ENCODE measurements at places on chromosomes 2 and 18. TPM values are rescaled to one million over a fixed set of nuclear protein-coding genes. Genes with fewer than 3 reads are reported as not detected.

DNA sequence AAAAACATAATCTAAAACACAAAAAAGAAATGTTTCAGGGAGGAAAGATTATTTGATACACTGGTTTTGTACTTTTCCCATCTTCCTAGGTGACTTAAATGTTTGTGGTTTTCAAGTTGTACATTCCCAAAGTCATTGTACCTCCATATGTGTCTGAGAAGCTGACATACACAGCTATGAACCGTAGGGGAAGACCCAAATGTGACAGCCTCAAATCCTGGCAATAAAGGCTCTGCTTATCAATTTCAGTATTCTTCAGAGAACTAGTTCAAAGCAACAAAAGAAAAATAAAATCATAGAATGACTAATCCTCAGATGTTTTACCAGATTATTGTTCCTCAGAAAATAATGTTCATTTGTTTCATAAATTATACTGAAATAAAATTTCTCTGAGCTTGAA lies 2.5 kb downstream of the DYNC2LI1 start:
- no peak for DNase-seq

GRCh38 chr18:29841631-29842030 lies 1200.9 kb downstream of the DSC3 start:
- DNase-seq = no peak

The BCL2 gene
- polyA plus RNA-seq = 17.8 TPM

- DNase-seq = no peak
Measured at GRCh38 chr18:35610089-35610488, 28.5 kb downstream of the GALNT1 start.

DNA sequence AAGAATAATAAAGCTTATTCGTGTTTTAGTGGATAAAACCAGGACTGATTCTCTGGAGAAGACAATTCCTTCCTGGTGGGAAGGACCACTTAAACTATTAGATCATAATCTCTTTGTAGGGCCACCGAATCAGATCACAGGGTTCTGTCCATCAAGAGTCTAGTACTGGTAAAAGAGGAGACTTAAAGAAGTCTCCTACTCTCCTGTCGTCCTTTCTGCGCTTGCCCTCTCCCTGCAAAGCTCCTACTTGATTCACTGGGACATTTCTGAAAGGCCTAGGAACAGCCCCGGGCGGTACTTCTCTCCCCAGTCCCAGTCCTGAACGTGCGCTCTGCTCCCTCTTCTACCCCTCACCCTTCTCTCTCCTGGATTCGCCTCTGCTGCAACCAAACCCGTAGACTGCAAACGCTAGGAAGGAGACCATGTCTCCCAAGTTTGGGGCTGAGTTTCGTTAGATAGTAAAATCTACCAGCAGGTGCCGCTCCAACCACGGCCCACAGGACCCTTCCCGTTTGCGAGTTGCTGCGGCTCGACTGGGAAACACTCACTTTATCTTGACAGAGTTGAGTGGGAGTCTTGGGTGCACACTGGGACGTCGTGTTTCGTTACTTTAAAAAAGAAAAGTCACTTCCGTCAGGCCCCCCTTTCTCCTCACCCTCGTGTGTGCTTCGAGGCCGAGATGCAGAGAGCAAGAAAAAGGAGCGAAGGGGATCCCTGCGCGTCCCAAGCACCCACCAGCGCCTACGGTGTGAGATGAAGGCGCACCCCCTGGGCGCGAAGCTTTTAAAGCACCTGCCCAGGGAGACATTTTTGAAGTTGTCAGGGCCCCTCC lies 923 bp downstream of the FIGLA start:
- DNase-seq = peak; percentile 82

The ITPRID2 gene
- 72.9 TPM for polyA plus RNA-seq

GRCh38 chr2:15744820-15745219 lies 153.2 kb downstream of the DDX1 start:
- no peak for DNase-seq

The MARCHF4 gene
- 0.07 TPM for polyA plus RNA-seq

The CCDC121 gene
- polyA plus RNA-seq = 7.3 TPM

- no peak for DNase-seq
Measured at GRCh38 chr2:31957354-31958139, 53.3 kb downstream of the MEMO1 start.

The PNKD gene
- 56.1 TPM for polyA plus RNA-seq

GRCh38 chr2:180715044-180715443 lies 265.4 kb upstream of the UBE2E3 start:
- DNase-seq = no peak

The FBXO36 gene
- 3.7 TPM for polyA plus RNA-seq

The CCDC74B gene
- 1.8 TPM for polyA plus RNA-seq

- DNase-seq = no peak
Measured at GRCh38 chr18:3625742-3626091, 175.7 kb downstream of the TGIF1 start.

The MAPK4 gene
- 16.0 TPM for polyA plus RNA-seq

GRCh38 chr2:9113916-9114315 lies 92.7 kb upstream of the ASAP2 start:
- no peak for DNase-seq

- no peak for DNase-seq
Measured at GRCh38 chr2:65374575-65374974, 57.8 kb downstream of the SPRED2 start.

DNA sequence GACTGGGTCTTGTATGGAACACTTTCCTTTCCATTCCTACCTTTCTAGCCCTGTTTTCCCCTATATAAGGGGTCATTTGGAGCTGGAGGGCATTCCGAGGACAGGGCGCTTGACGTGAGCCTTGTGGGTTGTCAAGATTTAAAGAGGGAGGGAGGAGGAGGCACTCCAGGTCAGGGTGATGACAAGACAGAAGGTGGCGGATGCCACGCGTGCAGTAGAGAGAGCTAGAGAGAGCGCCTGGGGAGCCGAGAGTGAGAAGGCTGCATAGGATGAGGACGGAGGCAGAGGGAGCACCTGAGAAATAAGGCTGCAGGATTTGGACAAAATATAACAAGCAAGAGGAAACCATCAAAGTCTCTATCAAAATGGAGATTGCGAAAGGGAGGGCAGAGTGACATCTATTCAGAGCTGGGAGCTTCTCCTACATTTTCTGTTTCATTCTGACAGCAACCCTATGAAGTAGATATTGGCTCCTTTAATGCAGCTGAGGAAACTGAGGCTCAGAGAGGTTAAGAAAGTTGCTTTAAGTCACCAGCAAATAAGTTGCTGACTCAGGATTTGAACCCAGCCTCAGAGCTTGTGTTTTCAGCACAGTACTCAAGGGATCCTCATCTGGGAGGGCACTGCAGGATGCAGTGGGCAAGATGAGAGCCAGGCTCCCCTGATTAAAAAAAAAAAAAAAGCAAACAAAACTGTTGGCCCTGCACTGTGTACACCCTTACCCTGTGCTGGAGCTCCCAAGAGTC lies 124.2 kb downstream of the MRO start:
- DNase-seq = no peak

DNA sequence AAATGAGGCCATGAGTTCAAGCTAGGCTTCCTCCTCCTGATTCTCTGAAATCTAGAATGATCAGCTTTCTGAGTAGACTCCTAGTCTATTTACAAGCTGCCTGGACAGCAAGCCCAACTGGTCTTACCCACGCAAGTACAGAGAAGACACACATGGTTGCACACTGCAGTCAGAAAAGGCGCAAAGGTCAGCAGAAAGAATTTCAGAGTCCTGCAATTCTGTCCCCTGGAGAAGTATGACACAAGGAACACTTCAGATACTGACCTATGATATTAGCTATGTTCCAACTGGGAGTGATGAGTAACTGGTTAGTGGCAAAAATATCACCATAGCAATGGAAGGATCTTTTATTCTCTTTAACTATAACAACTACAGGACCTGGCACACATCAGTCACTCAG lies 336.1 kb upstream of the PKDCC start:
- no peak for DNase-seq

- peak; percentile 14 for DNase-seq
Measured at GRCh38 chr18:61901323-61901986, 8.6 kb upstream of the RNF152 start.

GRCh38 chr2:26805241-26805676 lies 19.4 kb downstream of the CENPA start:
- no peak for DNase-seq

- DNase-seq = no peak
Measured at GRCh38 chr2:144971786-144972335, 451.9 kb upstream of the ZEB2 start.

- no peak for DNase-seq
Measured at GRCh38 chr18:40849886-40850285, 1105.1 kb upstream of the PIK3C3 start.

DNA sequence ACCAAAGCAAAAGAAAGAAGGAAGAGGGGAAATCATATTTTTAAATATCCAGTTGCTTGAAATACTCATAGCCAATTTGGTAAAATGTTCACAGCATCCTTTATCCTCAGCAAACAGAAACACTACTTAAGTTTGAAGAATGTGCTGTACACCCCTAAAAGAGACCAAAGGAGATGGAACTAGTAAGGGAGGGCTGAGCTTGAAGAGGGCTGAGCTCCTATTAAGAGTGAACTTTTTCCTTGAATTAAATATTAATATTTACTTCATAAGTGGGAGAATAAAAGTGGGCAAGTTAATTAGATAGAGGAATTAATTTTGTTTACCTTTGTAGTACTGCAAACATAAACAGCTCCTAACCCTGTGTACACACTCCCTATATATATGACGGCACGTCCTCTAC lies 7.0 kb downstream of the EVX2 start:
- no peak for DNase-seq

The MTCL1 gene
- 23.1 TPM for polyA plus RNA-seq

DNA sequence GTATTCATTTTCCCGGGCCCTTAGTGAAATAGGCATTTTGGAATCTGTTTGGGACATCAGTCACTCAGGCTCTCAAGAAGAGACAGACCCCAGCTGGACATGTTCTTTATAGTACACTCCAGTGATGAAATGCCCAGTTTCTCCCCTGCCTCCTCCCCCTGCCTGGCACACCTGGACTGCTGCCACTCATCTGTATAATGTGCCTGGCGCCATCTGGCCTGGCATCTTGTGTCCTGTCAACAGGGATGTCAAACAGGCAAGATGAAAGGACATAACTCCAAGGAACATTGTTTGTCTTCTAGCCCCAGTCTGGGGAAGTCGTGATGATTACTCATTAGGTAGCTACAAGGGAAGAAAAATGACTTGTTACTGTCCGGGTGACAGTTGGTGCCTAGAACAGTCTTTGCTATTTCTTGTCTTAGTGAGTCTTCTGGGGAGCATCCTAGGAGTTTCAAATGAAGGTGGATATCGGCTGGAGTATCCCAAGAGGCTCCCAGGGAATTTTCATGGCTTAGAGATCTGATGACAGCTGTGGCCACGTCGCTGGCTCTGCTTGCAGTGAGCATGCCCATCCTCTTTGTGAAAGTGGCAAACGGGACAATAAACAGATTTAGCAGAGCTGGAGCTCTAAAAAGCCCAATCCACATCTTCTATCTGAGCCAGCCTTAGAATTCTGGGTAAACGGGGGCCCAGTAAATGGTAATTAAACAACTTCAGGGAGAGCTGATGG lies 153.6 kb downstream of the ALK start:
- no peak for DNase-seq

The CD302 gene
- polyA plus RNA-seq = 17.1 TPM

The REG1B gene
- not detected for polyA plus RNA-seq

DNA sequence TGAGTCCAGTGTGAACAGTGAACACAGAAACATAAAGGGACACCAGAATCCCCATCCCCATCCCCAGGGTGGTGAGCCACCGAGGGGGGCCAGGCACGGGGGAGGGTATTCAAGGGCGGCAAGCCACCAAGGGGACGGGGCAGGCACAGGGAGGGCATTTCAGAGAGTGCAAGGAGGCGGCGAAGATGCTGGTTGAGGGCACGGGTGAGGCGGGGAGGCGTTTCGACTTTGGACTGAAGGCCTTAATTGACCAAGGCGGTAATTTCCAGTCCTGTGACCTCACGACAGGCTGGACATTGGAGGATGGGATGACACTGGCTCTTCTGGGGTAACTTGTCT lies 70.4 kb downstream of the ODC1 start:
- no peak for DNase-seq

The DPP10 gene
- 4.7 TPM for polyA plus RNA-seq

GRCh38 chr2:147460155-147460554 lies 384.7 kb upstream of the ACVR2A start:
- DNase-seq = no peak

The SCYGR8 gene
- polyA plus RNA-seq = not detected

DNA sequence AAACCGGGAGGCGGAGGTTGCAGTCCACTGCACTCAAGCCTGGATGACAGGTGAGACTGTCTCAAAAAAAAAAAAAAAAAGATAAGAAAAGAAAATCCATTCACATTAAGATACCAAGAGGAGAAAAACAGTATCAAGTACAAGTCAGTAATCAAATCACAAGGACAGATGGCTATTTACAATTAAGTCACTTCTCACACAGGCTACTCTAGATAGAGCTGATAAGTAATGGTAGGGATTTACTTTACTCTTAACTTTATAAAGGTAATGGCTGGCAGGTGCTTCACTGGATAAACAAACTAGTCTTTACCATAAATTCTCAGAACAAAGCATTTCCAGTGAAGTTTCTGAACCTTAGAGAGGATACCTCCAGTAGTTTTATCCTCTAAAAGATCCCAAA lies 11.5 kb downstream of the SF3B1 start:
- DNase-seq = no peak

The TBR1 gene
- 0.03 TPM for polyA plus RNA-seq

The GLB1L gene
- 6.9 TPM for polyA plus RNA-seq

GRCh38 chr2:189037518-189037917 lies 63.3 kb downstream of the COL3A1 start:
- DNase-seq = no peak

The KHK gene
- polyA plus RNA-seq = 2.8 TPM

- no peak for DNase-seq
Measured at GRCh38 chr2:200092235-200092634, 136.9 kb downstream of the MAIP1 start.

The IL1F10 gene
- not detected for polyA plus RNA-seq

- DNase-seq = no peak
Measured at GRCh38 chr2:118706371-118706770, 141.1 kb downstream of the EN1 start.

GRCh38 chr2:236679884-236680860 lies 110.5 kb downstream of the ACKR3 start:
- peak; percentile 76 for DNase-seq

The GKN1 gene
- not detected for polyA plus RNA-seq

The ESPNL gene
- polyA plus RNA-seq = 0.91 TPM

The IGFBP5 gene
- polyA plus RNA-seq = 578 TPM

DNA sequence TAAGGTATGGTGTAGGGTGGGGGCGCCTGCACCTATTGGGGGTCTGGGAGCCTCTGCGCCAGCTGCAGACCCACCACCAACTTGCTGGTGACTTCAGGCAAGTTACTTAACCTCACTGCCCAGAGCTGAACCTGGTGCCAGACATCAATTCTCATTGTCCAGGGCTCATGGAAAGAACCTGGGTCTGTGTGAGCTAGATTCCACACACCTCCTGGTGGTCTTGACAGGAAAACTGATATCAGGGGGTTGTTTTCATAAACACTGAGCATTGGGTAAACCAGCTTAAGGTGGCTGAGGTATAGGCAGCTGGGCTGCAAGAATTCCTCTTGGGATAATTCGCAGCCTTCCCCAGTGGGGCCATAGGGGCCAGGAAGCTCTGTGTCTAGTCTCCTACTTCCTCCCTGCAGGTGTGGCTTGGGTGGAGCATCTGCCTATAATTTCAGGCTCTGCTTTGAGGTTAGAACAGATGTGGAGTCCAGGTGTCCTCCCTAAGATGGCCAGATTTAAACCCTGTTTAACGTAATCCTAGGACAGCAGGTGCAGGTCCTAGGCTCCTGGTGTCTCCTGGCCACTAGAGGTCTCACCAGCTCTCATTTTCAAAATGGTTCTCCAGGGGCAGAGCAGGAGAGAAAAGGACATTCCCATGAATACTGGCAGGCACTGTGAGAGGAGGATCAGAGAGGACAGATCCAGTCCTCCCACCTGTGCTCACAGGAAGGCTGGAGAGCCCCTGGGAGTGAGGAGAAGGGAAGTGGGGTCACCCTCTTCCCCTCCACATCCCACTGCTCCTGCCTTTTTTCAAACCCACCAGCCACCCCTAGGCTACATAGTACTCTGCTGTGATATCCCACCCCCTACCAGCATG lies 100.4 kb upstream of the SMAD2 start:
- DNase-seq = peak; percentile 84

Measured in muscle of back (tissue), 13 donors.